ENCODE measurements at places on chromosomes 2 and 18.

DNA sequence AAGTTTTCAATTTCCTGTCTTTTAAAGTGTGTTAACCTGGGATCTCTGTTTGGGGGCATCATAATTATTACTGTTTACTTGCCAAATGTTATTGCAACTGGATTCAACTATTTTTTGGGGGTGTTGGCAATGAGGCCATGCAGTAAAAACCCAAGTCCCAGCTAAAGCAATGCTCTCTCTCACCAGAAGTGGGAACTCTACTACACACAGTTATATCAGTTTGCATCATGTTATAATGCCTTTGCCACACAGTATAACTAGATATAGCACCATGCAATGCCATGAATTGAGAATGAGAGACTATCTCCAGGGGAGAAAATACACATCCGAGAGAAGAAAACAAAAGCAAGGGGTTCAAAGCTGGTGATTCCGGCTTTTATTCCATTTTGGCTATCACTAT is 79.0 kb downstream of the GCA start:
- DNase-seq: no peak

DNA sequence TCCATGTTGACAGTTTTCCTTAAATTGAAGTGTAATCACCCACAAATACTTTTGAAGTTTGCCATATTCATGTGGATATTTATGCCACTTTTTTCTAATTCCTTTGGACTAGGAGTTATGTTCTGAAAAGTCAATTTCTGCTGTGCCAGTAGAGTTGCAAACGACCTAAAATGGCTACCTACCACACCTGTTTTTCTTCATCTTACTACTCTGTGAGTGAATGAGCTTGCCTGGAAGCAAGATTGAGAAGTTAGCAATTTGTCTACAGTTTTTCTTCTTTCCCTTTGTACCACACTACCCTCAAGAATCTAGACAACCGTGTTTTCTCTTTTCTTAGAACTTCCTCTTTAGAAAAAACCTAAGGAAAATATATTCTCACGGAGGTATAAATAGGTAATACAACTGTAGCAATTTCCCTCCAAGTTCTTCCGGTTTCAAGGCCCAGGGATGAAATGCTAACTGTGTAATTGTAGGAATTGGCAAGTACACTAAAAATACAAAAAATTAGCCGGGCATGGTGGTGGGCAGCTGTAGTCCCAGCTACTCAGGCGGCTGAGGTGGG is 7.3 kb upstream of the SLC39A10 start:
- DNase-seq: no peak

- no peak for DNase-seq
These were observed 295.8 kb downstream of the SP3 start for GRCh38 chr2:173669271-173669853.

- DNase-seq: no peak
These were observed 721 bp downstream of the ADAM17 start for GRCh38 chr2:9554921-9555296.

DNA sequence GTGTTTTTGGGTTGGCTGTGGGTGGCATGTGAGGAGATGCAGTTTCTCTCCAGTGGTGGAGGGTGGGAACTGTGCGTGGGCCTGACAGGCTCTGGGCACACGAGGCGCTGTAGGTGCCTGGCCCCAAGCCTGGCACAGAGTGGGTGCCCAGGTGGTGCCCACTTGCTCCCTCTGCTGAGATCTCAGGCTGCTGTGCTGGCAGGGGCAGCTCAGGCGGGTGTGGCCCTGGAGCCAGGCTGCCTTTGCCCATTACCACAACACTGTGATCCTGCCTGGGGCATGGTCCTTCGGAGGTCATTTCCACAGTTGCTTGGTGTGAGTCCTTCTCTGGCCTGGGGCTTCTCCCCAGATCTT is 20.4 kb downstream of the TSHZ1 start:
- no peak for DNase-seq

- no peak for DNase-seq
These were observed 320.4 kb downstream of the DLGAP1 start for GRCh38 chr18:4134700-4135099.

- DNase-seq: no peak
These were observed 14.2 kb downstream of the NAGK start for GRCh38 chr2:71082402-71083252.

DNA sequence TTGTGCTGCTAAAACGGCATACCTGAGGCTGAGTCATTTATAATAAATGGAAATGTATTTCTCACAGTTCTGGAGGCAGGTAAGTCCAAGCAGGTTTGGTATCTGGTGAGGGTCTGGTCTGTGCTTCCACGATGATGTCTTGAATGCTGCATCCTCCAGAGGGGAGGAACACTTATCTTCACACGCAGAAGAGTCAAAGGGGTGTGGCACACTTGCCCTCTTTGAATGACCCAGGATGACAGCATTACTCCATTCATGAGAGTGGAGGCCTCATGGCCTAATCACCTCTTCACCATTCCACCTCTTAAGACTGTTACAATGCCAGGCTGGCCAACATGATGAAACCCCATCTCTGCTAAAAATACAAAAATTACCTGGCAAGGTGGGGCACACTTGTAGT is 61.0 kb downstream of the NCAPH start:
- no peak for DNase-seq

All from stimulated activated CD8-positive, alpha-beta memory T cell treated with anti-CD3 and anti-CD28 coated beads, Interleukin-4, amount 100 ng/mL, for 1 hour (primary cell).